Suppressor macrophage treated with lipopolysaccharide for 4 hours (primary cell): ENCODE measurements at places on chromosomes 2 and 18.

GRCh38 chr2:199485732-199486335, 28.1 kb upstream of the SATB2 start:
- DNase-seq = peak; percentile 54

DNA sequence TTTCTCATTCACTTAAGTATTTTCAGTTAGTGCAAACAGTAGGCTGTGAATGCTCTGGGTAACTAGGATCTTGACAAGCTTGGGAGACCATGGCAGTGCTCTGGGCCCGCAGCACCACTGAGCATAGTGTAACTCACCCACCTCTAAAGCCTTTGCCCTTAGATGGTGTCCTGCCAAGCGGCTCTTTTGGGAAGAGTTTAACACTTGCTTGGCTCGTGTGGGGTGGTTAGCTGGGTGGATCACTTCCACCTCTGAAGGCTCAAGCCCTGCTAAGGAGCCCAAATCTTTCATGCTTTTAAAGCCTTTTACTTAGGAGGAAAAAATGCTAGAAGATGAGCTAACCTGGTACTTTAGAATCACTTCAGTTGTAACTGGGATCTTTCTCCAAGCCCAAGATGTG, 33.9 kb downstream of the PTPN18 start:
- DNase-seq = no peak

DNA sequence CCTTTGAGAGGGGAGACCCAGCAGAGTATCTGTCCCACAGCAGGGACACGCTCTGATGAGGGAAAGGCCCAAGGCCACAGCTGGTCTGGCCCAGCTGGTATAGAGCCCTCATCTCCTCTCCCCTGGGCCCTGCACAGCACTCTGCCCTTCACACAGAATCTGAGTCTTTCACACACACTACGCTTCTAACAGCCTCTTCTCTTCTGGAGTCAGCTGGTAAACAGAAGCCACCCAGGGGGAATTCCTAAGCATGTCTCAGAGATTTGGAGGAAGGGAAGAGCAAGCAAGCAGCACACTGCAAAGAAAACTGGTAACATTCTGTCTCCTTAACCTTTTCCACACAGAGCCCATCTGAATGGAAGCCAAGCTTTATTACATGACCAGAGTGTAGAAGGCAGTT, 121.1 kb upstream of the ACAA2 start:
- peak; percentile 15 for DNase-seq

DNA sequence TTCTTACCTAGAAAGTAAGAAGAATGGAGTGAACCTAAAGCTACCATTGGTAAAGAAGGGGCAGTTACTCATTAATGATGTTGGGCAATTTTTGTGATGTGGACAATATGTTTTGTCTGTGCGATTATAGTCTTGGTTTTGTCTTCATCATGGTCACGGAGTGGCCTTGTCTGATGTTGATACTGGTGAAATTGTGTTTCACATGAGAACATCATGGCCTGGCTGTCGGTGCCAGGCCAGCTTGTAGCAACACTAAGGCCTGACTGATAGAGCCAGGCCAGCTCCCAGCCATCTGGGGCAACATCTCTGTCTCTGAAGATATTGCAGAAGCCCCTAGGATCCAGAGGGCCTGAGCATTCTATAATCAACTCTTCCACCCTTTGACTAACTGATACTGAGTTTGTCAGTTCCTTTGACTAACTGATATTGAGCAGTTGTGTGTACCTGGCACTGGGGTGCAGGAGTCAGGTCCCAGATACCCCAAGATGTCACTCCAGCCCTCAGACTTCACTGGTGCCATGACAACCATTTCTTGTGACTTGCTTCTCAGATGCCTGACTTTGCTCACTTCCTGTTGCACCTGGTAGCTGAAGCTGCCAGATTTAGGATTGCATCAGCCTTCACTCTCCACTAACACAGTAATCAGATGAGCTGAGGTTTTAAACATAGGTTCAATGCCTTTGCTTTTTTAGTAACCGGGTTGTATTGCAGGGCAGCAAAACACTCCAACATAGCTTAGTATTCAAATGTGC, 62.5 kb downstream of the RPIA start:
- DNase-seq = no peak

DNA sequence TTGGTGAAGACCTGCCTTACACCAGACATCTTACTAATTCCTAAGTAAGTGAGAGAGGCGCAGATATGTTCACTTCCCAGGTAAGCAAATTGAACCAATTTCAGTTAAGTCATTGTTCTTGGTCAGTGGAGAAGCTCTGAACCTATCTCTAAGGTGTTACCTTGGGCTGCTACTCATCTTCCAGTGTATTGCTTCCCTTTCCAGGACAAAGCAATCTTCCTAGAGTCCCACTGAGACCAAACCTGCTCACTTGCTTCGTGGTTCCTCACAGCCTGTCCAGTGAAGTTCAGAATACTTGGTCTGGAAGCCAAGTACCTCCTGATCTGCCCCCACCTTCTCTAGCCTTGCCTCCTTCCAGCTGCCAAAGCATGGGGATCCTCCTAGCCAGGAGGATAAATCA, 22.5 kb upstream of the GBX2 start:
- DNase-seq = no peak
